ENCODE measurements at places on chromosomes 16 and 17.

- no peak for DNase-seq
These were observed 196.1 kb downstream of the NTN1 start for GRCh38 chr17:9217151-9218056.

DNA sequence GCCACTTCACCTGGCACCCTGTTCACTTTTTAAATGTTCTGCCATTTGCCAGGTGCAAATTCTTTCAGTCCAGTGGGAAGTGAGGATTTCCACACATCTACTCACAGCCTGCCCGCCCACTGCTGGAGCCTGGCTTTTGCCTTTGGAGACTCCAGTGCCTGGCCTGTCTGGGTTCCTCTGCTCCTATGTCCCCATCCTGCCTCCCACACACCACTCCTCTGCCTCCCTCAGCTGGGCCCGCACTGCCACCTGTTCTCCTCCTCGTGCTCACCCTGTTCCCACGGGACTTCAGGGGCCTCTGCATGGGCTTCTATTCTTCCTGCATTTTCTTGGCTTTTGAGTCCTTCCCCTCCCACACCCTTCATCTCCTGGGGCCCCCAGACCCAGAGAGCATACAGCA lies 7.9 kb upstream of the NDRG4 start:
- DNase-seq = no peak

DNA sequence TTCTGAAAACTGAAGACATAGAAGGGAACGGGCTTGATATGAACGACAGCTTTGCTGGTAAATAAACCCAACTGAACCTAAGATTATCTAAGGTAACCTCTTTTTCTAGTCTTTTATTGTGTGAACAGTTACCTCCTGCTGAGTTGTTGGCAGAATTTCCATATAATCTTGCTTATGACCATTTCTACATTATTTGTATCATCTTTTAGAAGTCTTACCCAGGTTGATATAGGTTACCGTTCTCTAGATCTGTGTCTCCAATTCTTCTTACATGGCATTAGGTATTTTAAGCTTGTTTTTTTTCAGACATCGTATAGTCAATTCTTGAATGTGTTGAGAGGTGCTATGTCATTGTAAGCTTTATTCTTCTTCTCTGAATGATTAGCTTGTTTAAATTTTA lies 24.3 kb downstream of the TTC19 start:
- DNase-seq = no peak

DNA sequence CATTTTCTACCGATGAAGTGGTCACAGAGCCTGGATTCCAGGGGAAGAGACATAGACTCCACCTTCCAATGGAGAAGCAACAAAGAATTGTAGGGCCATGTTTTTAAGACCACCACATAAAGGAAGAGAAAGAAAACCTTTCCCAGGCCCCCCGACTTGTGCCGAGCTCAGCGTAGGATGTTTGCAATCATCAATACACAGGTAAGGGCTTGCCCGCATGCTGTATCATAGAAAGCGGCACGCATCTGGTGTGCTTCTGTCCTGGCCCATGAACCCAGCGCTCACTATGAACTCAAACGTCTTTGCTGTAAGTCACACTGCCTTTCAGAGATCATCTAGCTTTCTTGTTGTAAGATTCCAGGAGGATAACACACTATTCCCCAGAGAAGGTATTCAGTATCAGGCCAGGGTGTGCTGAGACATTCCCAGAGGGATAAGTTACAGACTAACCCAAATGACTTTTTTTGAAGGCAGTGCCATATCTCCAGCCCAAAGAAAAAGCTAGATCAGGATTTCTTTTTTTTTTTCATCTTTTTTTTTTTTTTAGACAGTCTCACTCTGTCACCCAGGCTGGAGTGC lies 79.5 kb upstream of the RPL38 start:
- DNase-seq = no peak

DNA sequence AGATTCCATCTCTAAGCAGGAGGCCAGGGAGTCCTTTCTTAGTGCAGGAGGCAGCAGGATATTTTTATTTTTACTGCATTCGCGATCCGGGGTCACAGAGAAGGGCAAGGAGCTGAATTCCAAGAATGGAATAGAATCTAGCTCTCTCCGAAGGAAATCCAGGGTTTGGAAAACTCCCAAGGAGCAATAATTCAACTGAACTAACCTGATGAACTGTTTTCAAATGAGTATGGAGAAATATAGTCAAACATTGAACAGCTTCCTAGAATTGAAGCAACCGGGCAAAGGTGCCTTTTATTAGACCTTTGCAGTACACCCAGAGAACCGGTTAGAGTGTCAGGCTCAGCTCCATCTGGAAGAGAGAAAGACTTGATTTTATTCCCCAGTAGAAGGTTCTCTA lies 120.7 kb upstream of the MAF start:
- no peak for DNase-seq

DNA sequence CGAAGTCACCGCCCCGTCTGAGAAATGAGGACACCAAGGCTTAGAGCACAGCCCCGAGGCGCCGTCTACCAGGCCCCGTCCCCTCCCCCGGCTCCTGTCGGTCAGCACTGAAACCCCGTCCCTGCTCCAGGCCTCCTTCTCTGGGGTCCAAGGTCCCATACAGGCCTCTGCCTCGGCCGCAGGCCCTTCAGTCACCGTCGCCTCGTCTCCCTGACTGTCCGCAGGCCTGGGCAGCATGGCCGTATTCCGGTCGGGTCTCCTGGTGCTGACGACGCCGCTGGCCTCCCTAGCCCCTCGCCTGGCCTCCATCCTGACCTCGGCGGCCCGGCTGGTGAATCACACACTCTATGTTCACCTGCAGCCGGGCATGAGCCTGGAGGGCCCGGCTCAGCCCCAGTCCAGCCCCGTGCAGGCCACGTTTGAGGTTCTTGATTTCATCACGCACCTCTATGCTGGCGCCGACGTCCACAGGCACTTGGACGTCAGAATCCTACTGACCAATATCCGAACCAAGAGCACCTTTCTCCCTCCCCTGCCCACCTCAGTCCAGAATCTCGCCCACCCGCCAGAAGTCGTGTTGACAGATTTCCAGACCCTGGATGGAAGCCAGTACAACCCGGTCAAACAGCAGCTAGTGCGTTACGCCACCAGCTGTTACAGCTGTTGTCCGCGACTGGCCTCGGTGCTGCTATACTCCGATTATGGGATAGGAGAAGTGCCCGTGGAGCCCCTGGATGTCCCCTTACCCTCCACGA lies 617 bp downstream of the COASY start:
- no peak for DNase-seq

- no peak for DNase-seq
These were observed 12.6 kb downstream of the IL34 start for GRCh38 chr16:70658921-70659320.

DNA sequence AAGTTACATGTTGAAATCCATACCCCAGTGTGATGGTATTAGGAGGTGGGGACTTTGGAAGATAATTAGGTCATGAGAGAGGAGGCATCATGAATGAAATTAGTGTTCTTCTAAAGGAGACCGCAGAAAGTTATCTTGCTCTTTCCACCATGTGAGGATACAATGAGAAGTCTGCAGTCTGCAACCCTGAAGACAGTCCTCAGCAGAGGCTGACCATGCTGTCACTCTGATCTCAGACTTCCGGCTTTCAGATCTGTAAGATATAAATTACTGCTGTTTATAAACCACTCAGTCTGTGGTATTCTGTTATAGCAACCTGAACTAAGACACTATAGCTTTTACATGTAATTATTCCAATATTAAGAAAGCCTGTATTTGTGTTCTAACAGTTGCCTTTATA lies 116.7 kb upstream of the CES5A start:
- DNase-seq = no peak

DNA sequence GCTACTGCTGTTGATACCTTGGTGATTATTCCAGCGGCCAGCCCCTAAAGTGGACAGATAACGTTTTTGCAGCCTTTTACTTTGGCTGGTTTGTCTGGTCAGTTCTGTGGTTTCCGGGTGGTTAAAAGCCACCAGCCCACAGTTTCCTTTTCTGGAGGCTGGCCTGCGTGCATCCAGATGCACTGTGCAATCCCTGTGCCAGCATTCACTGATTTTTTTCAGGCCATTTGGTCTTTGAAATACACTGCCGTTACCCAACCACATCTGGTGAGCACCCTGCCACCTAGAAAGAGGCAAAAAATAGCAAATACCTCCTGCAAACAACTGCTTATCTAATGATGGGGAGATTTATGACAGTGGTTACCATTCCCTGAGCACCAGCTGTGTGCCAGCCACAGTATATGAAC lies 797 bp downstream of the NUDT7 start:
- no peak for DNase-seq

- DNase-seq = no peak
These were observed 30.9 kb upstream of the SEC14L1 start for GRCh38 chr17:77109764-77110359.

DNA sequence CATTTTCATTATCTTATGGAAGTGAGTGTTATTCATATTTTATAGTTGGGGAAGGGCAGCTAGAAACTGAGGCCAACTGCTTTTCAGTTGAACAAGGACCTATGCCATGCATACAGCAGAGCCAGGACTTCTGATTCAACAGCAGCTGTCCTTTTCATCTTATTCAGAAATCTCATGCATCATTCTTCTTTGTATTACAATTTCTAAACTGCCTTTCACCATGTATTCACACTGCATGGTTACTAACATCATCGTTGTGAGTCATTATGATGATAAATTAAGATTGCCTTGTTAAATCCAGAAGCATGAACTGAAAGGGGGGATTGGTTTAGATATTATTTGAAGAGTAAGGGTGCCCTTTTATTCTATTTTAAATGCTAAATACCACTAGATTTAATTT lies 1470.1 kb upstream of the GOT2 start:
- no peak for DNase-seq

- peak; percentile 14 for DNase-seq
These were observed 821 bp downstream of the SOCS7 start for GRCh38 chr17:38352245-38353085.

- DNase-seq = no peak
These were observed 69.3 kb downstream of the WWP2 start for GRCh38 chr16:69831212-69832123.

- no peak for DNase-seq
These were observed 127.3 kb downstream of the CDRT15L2 start for GRCh38 chr17:20706751-20707373.

GRCh38 chr16:6265968-6266367 lies 1066.7 kb upstream of the RBFOX1 start:
- DNase-seq = no peak

- no peak for DNase-seq
These were observed 27.7 kb downstream of the PPM1E start for GRCh38 chr17:58783380-58783779.

GRCh38 chr17:31835984-31836383 lies 23.1 kb downstream of the COPRS start:
- no peak for DNase-seq

DNA sequence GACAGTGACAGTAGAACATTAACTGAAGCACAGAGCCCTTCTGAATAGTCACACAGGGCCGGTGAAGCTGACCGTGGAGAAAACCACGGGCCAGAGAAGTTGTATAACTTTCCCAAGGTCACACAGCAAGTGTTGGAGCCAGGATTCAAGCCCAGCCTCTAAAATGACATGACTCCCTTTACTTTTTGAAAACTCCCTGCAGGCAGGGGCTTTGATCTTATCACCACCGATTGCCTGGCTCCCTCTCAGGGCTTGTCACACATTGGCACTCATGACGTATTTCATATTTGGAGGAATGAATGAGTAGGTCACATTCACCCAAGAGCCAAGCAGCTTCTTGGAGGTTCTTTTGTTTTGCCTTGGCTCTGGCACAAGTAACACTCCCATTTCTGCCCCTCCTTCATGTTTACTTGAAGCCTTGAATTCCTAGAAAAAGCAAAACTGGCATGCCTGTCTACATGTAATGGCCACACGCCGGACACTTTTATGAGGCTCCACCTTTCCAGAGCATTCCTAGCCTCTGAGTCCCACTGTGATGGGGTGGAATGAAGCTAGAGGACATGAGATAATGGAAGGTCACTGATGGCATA lies 13.3 kb upstream of the RBBP6 start:
- no peak for DNase-seq

DNA sequence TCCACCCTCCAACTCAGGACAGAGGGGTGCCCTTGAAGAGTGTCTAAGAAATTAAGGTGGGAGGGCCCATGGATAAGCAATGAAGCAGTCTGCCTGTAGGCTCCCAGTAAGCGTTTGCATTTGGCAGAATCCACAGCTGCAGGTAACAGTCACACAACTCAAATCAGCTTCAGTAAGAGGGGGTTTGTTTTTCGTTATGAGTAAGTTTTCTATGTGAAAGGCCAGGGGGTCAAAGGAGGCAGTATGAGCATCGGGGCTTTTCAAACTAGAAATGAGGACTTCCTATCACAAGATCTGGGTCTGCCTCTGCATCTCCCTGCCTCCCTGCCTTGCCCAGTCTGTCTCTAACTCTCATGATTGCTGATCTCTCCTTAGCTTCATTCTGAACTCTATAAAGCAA lies 128.1 kb upstream of the CCL2 start:
- no peak for DNase-seq

DNA sequence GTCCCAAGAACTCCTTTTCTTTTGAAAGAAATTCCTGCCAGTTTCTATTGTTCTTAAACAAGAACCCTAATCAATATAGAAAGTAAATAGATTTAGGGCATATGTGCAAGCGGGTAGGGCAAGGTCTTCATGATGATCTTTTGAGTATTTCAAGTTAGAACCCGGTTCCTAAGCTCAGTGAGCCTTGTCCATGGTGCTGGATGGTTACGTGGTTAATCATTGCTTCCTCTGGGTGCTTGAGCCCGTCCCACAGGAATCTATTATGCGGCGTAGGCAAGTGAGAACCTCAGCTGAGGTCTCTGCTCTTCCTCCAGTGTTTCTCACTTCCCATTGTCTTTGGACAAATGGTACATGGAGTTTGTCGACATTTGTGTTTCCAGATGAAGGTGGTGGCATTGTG lies 580.8 kb upstream of the EEF2KMT start:
- DNase-seq = no peak

- no peak for DNase-seq
These were observed 3.6 kb downstream of the CLUH start for GRCh38 chr17:2707721-2708584.

GRCh38 chr17:59972778-59973177 lies 8.2 kb upstream of the RNFT1 start:
- DNase-seq = no peak

DNA sequence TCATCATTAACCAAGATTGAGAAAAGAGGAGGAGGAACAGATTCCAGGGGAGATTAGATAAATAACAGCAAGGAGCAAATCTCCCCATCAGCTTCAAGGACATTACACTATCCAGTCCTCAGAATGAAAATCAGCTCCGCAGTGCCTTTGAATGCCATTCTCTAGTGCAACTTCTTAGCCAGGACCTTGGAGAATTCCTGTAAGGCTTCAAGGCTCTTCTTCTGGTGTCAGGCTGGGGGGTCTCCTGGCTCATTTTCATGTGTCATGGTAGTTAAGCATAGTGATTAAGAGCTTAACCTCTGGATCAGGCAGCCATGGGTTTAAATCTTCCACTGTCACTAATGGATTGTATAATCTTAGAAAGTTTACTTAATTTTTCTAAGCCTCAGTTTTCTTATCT lies 137.3 kb upstream of the CCL2 start:
- DNase-seq = no peak

GRCh38 chr17:68513932-68514331 lies 1.7 kb downstream of the PRKAR1A start:
- no peak for DNase-seq

Data from stimulated activated CD4-positive, alpha-beta T cell treated with anti-CD3 and anti-CD28 coated beads, TNF-alpha, amount 100 ng/mL, for 24 hours (primary cell).